ENCODE measurements at places on chromosomes 13 and 19.

DNA sequence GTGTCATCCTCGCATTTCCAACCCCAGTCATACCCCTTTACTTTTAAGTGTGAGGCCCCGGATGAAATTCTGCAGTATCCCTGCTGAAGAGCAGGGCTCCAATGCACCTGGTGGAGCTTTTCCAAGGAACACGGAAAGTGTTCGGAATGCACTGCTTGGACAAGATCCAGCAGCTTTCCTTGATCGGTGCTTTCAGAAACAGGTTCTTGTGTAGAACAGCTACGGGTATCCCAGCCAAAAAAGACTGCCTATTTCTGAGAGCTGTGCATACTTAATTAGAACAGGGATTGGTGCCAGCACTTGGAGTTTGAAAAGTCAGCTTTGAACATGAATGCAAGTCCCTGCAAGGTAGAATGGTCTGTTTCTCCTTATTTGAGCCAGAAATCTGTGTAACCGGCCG, 87.2 kb upstream of the C1QTNF9B start:
- no peak for DNase-seq

DNA sequence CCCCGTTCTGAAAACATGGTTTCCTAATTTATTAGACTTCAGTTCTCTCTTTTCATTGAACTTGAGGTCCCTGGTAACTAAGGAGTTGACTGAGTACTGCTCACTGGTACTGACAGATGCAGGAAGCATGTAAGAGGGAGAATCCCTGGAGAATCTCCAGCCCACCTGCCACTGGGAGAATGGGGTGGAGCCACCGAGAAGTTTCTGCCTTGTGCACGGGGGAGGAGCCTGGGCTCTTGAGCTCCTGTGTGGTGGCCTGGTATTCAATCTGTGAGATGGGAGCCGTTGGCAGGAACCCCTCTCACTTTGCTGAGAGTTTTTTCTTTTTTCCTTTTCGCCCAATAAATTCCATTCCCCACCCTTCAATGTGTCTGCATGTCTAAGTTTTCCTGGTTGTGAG, 13.2 kb upstream of the AKAP11 start:
- no peak for DNase-seq

- no peak for DNase-seq
These were observed 13.3 kb downstream of the SLC27A5 start for GRCh38 chr19:58498316-58499020.

DNA sequence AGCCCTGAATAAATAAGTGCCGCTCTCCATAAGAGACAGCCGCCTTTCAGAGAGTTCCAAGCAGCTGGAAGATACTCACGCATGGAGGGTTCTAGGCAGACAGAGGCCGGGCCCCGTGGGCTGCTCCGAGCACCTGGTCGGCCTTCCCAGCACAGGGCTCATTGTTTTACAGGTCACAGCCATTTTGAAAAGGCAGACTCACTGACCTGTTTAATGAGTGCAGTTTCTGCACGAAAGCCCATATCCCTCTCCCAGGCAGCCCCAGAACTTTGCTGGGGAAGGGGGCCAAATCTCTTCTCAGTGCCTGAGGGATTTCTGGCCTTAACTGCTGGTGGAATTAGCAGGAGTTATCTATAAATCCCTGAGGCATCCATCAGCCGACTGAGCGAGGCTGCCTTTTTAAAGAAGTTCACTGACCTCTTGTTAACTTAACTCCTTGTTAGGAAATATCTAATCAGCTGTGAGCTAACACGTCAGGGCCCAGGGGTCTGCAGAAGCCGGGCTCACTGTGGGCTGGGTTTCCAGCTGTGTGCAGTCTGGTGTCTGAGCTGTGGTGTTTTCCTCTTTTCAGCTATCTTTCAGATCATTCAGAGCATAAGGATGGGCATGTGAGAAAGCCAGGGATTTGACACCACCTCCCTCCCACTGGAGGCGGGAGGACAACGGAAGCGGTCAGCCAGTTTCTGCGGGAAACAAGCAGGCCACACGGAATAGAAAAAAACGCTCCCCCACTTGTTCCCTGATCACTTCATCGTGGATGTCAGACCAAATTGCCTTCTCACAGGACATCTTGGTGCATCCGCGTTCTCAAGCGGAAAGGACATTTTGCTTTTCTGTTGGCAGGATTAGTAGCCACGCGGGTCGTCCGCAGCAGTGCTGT, 23.3 kb downstream of the SERP2 start:
- DNase-seq = no peak

DNA sequence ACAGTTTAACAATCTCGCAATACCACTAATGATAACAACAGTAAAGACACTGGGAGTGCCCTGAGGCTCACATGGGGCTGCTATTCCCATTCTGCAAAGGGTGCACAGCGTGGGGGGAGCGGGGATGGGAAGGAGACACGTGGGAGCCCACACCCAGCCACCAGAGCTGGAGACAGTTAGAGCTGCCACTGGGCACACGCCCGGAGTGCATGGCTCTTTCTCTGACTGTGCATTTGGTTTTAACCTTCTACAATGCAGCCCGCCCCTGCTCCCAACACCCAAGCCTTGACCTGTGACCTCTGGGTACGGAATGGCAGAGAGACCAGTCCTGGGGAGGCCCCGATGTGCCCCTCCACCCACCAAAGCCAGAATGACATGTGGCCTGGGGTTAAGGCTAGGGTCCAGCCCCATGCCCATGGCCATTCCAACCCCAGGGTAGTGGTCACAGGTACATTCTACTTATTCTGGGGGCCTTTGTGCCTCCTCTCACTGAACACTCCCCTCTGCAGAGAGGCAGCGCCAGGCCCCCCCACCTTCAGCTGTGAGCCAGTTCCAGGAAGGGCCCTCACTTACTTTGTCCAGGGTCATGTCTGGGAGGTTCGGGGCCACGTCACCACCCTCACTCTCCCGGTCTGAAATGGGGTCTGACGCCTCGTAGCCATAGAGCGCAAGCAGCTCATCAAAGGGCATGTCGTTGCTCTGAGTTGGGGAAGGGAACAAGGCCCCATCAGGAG, 17.1 kb downstream of the MIER2 start:
- no peak for DNase-seq

DNA sequence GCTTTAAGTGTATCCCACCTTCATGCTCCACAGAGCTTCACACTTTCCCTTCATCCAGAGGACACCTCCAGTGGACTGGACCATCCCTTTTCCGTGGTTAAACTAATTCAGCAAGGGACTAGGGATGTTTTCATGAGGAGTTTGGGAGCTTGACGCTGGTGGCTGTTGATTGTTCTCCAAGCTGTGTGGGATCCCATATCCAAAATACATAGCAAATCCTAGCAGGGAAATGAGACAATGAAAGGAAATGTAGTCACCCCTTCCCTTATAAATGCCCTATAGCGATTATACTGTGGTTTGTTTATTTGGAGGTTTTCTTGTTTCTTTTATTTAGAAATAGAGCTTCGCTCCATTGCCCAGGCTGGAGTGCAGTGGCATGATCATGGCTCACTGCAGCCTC, 31.6 kb upstream of the DPRX start:
- DNase-seq = no peak

DNA sequence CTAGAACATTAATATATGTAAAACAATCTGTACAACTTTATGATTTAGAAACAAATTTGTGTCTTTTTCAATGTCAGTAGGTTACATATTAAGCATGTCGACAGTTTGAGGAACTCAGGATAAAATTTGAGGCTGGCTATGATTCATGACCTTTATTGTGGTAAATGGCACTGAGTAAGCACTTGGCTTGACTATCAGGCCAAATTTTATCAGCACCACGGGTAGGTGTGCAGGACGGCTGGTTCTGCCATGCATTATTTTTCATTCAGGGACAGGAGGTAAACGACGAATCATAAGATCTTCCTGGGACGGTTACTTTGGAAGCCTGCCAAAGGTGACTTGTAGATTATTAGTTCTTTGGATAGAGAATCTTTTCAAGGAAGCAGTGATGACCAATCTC, 19.9 kb upstream of the CYP4F8 start:
- no peak for DNase-seq

DNA sequence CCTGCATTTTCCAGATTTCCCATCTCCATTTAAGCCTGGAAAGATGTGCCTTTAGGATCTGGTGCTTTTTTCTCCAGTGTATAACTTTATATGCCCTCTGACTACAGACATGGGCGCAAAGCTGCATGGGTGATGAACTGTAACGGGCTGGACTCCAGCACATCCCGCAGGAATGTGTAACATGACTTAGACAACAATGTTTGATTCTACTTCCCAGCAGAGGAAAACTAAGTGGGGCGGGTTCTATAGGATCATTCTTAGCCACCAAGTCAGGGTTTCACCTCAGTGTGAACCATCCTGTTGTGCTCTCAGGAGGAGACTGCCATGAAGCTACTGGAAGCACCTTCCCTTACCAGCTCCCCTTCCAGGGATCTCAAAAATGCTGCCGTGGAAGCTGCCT, 93.2 kb upstream of the SERP2 start:
- no peak for DNase-seq

GRCh38 chr19:42140125-42140754, 8.0 kb upstream of the POU2F2 start:
- DNase-seq = peak; percentile 69

DNA sequence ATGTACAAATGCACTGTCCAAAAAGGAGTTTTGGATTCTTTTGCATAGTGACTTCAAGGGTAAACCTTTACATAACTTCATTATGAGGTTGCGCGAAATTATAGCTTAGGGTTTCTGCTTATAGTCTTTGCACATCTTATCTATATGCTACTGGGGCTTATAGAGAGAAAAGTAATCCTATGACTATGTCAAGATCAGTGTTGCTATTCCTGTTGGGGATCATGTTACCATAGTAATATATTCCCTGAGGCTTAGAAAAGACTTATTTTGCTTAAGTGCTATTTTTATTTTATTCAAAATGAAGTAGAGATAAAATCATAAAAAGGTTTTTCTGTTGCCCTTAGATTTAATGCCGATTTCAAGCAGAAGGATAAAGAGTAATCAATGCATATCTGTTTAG, 14.7 kb upstream of the POSTN start:
- no peak for DNase-seq

DNA sequence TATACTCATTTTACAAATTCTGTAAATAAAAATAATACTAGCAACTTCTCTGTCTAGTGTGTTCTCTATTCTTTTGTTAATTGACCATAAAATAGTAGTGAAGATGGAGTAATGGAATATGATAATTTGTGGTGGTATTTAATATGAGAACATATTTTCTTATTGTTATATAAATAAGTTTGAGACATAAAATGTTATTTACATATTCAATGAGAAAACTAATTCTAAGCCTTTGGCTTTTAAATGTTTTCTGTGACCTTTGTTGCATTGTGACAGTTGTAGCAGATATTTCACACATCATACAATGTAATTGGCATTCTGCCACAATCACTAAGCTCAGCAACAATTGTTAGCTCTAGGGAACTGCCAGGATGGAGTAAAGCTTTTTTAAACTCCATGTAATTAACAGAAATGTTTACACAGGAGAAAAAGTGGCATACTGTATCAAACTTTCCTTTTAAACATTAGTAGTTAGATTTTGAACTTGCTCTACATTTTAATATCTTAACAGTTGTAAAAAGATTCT, 562.1 kb upstream of the PCDH9 start:
- DNase-seq = no peak

GRCh38 chr19:2600914-2601870, 101.3 kb downstream of the GNG7 start:
- DNase-seq = no peak

DNA sequence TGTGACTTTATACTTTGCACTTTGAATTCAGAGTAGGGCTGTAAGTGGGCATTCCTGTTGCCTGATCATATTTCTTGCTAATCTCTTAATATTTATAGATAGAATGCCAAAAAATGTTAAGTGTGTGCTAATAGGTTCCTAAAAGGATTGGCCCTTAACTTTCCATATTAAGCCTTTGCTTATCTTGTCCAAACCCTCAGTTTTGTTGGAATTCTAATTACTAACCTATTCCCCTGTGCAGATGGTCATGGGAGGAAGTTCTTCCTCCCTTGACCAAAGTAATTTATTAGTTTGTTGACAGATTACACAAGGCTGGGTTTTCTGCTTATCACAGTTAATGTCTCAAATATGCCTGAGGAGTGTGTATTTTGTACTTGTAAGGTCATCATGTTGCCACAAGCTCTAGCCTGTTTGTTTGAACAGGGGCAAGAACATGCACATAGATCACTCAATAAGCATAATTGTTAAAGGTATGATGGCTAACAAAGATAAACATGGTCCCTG, 541.1 kb upstream of the SPRY2 start:
- no peak for DNase-seq

DNA sequence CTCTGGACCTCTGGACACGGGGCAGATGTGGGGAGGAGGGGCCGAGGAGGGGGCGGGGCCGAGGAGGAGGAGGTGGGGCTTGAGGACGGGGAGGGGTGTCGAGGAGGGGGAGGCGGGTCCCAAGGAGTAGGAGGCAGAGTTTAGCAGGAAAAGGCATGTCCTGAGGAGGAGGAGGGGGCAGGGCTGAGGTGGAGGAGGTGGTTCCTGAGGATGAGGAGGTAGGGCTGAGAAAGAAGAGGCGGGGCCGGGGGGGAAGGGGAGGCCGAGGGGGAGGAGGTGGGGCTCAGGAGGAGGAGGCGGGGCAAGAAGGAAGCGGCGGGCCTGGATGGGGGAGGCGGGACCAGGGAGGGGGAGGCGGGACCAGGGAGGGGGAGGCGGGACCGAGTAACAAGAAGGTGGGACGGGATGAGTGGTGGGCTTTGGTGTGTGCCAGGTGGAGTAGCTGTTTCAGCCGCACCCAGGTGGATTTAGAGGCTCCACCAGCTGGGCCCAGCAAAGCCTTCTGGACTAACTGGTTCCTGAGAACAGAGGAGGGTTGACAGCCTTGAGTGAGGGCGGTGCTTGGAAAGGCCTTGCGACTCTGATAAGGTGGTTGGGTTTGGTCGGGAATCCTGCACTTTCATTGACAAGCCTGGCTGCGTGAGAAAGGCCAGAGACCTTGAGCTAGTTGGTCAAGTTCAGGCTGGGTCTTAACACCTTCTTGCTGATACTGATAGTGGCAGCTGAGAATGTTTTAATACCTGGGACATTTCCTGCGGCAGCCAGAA, 7.7 kb downstream of the TECR start:
- peak; percentile 74 for DNase-seq

GRCh38 chr19:47124937-47125668, 5.5 kb upstream of the SAE1 start:
- no peak for DNase-seq

GRCh38 chr19:51689751-51690453, 3.2 kb upstream of the SPACA6 start:
- peak; percentile 56 for DNase-seq

GRCh38 chr13:102580552-102581169, 16.1 kb upstream of the TPP2 start:
- no peak for DNase-seq

GRCh38 chr19:40745402-40745780, 4.9 kb downstream of the ACTMAP start:
- DNase-seq = no peak

GRCh38 chr13:51688937-51689662, 104.8 kb downstream of the WDFY2 start:
- no peak for DNase-seq

All from mesothelial cell of epicardium (in vitro differentiated cells).